Naive B cell (primary cell): ENCODE measurements at places on chromosomes 7 and 10.
A peak's percentile ranks its signal among the peaks of the same experiment; 100 is the strongest.

DNA sequence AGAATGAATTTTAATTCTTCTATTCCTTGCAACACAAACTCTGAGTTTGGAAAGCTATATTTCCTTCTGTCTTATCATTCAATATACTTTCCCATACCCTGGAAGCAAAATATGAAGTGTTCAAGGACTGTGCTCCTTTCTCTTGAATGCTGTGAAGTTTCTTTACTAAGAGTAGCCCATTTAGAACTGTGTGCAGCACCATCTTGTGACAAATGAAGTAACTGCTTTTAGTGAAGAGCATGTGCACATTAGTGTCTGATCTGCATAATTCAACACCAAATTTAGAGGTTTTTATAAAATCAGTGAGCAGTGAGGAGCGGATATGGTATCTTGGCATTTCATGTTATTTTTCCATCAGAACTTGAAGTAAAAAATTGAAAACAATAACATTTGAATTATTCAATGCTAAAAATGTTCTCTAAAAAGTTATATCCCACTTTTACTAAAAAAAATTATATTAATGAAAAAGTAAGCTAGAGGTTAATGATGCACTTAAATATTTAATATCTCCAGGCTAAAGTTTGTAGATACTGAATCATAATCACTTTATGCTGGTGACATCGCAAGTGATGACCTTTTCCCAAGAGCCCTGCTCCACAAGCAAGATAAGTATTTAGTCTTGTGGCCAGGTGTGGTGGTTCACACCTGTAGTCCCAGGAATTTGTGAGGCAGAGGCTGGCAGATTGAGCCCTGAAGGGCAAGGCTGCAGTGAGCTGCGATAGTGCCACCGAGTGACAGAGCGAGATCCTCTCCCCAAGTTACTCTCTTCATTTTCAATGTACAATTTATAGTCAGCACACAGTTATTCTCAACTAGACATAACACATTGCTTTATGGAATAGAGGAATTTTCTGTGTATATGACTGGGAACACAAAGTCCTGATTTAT, 108.8 kb upstream of the PCLO start:
- no peak for DNase-seq

GRCh38 chr7:29194594-29195427, at the start of gene CHN2:
CHN2 (plus strand) TSS chr7:29194775.
- DNase-seq = peak; percentile 11

DNA sequence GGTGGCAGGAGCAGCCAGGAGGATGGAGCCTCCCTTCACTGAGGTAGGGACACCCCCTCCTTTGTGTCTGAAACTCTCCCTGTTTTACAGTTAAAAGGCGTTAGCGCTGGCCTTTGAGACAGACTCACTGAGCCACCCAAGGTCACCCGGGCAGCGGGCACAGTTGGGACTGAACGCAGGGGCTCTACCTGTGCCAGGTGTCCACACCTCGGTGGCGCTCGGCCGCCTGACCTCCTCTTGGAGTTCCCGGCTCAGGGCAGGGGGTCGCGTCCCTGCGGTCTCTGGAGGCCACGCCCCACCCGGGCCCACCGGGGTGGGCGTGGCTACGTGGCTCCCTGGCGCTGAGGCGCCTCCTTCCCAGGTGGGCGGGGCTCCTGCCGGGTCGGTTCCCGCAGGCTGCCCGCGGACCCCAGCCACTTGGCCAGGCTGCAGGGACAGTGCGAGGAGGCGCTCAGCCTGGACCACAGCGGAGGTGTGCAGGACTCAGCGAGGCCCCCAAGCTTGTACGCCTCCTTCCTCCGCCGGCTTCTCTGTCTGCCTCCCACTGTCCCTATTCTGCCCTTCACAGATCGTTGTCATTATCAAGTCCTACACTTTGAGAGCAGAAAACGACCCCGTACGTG, 39.9 kb upstream of the LEP start:
- no peak for DNase-seq

- no peak for DNase-seq
Observed at GRCh38 chr7:26454180-26454579, 162.5 kb downstream of the SNX10 start.

DNA sequence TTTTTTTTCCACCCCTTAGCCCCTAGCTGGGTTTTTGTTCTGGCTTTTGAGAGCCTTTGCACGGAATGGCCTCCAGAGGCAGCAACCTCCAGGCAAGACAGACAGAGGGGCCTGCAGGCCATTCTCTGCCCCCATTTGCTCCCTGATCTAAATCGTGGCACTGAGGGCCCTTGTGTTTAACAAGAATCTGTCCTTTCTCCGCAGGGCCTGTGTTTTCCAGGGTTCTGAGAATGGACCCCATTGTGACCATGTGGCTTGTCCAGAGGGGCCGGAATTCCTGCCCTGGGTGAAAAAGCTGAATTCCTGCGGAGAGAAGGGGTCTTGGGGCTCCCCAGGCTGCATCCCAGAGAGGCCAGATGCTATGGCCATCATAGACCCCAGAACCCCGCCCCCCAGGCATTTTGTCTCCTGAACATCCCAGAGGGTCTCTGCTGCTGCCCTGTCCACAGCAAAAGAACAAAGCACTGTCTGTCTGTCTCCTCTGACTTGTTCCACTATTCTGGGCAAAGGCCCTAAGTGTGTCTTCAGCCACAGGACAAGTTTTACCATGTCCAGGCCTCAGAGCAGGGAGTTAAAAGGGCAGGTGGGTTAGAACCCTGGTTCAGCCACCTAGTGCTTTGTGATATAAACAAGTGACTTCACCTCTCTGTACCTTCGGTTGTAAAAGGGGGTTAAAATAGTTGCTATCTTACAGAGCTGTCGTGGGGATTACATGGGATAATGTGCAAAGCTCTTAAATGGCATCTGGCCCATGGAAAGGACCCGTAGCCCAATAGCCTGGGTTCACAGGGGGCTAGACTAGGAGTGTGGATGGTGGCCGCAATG, 155.6 kb downstream of the SH3PXD2A start:
- no peak for DNase-seq

DNA sequence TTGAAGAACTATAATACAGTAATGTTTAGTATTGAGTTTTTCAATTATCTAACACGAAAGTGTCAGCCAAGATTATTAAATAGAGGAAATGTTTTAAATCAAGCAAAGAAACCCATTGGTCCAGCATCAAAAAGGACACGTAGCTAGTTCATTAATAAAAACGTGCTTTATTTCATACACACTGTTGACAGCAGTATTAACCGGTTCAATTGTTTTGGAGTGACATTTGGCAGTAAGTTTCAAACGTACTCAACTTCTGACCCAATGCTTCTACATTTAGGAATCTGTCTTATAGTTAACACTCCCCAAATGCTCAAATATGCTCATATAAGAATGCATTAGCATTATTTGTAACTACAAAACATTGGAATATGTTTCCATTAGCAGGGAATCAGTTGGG, 41.3 kb downstream of the SLC16A12 start:
- DNase-seq = no peak

DNA sequence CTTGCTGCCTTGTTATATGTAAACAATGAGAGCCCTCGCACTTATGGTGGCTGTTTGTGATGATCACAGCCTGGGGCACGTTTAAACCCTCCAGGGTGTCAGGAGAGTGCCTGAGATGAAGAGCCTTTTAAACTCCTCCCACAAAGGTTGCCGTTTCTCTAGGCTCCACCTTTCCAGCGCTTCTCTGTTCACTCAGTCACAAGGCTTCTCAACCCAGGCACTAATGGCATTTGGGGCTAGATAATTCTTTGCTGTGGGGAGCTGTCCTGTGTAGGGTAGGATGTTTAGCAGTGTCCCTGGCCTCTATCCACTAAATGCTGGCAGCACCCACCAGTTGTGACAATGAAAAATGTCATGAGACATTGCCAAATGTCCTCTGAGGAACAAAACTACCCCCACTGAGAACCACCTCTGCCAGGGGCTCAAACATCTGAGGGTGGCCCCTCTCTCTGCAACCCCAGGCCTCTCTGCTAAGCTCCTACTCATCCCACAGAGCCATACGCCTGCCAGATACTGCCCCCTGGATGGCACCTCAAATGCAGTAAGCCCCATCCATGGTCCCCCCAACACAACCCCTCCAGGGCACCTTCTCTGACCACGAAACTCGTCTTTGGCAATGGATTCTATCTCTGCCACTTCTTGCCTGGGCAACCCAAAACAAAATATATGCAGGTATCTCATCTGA, 144.3 kb upstream of the ZMIZ1 start:
- DNase-seq = no peak
